ENCODE measurements at places on chromosomes 11 and 22.

- no peak for DNase-seq
These were observed 32.1 kb downstream of the HSD17B12 start for GRCh38 chr11:43712676-43713075.

- DNase-seq: no peak
These were observed 571 bp downstream of the CCDC15 start for GRCh38 chr11:124954590-124954955.

- DNase-seq: no peak
These were observed 21.8 kb downstream of the CLMP start for GRCh38 chr11:123173040-123173855.

DNA sequence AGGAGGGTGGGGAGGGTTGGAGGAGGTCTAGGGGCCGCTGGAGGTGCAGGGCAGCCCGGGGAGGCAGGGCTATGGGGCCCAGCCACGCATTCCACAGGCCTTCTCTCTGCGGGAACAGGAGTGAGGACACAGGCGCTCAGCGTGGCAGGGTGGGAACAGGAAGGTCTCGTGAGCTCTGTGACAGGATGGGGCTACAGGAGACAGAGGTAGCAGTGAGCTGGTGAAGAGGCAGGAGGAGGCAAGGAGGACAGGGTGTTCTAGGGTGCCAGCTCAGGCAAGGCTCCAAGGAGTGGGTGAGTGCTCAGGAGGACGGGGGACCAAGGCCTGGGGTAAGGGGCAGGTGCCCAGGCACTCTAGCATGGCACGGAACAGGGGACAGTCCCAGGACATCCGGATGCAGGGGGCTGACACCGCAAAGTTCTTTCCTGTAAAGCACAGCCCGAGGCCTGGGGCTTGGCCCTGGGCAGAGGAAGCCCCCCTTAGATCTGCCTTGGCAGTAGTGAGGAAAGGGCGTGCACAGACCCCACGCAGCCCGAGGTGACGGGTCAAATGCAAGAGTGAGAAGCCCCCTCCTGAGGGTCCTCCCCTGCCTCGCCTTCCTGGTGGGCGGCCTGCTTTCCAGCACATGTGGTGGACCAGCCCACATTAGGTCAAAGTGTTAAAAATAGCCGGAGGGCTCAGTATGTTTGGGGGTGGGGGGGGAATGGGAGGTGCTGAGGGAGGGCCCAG lies 4.7 kb upstream of the NEAT1 start:
- DNase-seq: no peak

GRCh38 chr11:70606248-70606950 lies 208.1 kb downstream of the CTTN start:
- DNase-seq: no peak

DNA sequence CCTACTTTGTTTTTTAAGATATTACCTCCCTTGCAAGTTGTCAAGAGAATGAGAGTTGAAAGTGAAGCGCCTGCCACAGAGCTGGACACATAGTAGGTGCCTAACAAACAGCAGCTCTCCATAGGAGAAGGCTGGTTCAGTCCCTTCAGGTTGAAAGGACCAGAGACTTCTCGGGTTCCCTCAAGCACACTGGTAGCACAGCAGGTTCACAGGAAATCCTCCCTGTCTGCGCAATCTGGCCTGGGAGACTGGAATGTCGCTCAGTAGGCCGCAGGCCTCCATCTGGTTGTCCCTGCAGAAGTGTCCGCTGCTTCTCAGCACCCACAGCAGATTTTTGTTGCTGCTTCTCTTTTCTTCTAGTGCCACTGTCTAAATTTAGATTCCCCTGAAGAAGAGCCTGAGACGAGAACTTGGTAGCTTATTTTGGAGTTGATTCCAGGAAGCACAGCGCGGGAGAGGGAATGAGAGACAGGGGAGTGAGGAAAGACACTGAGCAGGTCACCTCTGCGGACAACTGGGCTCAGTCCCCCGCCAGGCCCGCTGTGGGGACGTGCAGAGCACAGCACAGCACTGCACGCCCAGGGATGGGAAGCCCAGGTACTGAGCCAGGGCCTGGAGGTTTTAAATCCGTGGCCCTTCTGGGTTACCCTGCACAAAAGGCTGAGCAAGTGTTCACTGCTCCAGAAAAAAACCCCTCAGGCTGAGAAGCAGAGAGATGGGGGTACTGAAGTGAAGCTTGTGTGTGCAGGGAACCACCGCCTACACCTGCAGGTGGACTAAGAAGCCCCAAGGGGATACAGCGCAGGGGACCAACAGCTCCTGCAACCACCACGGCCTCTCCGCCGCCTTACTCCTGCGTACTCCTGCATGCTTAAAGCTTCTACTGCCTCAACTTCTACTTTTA lies 31.6 kb downstream of the RBX1 start:
- DNase-seq: no peak

GRCh38 chr11:100687630-100688395 lies 725 bp downstream of the ARHGAP42 start:
- no peak for DNase-seq

- no peak for DNase-seq
These were observed 42.5 kb downstream of the CABIN1 start for GRCh38 chr22:24053481-24054226.

DNA sequence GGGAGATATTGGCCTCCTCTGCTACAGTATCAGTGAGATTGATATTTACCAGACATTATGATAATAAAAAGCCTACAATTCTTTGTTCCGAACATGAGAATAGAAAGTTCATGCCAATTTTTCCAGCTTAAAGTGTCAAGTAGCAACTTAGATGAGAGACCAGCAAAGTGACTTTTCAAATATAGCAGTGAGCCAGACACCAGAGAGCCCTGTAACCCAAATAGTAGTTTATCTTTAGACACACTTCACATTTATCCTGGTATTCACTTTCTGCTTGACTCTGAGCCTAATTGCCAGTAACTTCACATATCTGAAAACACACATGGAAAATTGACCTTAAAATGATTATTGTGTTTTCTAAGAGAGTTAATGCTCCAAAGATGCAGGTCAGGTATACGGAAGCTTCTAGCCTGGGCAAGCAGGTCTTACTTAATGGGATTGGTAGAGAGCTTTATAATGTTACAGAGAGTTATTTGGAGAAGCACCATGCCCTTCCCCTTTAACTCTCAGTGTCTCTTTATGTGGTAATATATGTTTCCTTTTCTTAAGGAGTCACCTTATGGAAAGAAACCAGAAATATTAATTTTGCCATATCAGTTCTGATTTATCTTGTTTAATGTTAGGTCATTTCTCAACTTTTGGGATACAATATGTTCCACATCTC lies 852.3 kb upstream of the CHORDC1 start:
- no peak for DNase-seq

- DNase-seq: no peak
These were observed 55.9 kb downstream of the KCNC1 start for GRCh38 chr11:17790453-17790852.

DNA sequence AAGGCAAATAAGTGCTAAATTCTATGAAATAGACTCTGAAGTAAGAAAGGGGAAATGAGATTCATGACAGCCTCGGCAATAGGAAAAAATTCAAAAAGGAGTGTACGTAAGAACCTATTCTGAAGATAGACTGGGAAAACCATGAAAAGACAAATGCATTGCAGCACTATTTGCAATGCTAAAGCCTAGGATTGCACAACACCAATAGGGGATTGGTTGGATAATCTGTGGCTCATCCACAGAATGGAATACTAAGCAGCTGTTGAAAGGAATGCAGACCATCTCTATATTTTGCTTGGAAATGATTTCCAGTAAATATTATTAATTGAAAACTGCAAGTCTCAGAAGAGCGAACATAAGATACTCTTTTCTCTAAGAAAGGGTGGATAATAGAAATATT lies 91.7 kb upstream of the CLMP start:
- no peak for DNase-seq

DNA sequence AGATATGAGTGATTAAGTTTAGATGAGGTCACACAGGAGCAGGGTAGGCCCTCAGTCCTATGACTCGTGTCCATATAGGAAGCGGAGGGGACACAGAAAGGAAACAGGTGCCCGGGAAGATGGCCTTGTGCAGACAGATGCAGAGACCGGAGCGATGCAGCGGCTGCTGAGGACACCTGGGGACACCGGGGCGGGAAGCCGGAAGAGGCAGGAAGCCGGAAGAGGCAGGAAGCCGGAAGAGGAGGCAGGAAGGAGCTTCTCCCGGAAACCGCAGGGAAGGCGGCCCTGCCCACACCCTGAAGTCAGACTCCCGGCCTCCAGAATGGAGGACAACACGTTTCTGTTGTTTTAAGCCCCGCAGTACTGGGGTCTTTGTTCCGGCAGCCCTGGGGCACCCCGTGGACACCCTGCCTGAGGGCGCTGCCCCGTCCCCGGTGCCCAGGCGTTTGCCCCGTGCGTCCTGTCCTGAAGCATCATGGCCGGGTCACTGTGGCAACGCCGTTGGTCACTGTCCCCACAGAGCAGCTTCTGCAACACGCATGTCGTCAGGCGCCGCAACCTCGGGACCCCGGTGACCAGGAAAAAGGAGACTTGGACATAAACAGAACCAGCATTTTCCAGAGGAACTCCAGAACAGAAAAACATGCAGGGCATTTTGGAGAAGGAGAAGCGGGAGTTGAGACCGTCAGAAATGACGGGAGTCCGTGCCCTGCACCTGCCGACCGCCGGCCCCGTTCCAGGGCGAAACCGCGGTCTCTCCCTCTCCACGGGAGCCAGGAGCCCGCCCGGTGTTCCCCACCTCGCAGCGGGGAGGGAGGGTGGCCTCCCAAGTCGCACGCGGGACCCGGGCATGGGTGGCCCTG lies 103.4 kb downstream of the BRD1 start:
- DNase-seq: no peak

- DNase-seq: no peak
These were observed 2.2 kb downstream of the PLA2G3 start for GRCh38 chr22:31138126-31138525.

GRCh38 chr11:117559698-117560097 lies 232.0 kb downstream of the CEP164 start:
- DNase-seq: no peak
